ENCODE measurements at places on chromosomes 1 and 21.

DNA sequence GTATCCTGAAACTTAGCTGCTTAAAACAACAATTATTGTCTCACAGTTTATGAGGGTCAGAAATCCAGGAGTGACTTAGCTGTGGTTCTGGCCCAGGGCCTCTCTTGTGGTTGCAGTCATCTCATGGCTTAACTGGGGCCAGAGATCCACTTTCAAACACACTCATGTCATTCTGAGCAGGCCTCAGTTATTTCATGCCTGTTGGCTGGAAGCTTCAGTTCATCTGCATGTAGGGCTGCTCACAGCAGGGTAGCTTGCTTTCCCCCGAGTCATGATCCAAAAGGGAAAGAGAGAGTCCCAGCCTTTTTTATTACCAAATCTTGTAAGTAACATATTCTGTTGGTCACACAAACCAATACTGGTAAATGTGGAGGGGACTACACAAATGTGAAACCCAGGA is 96.6 kb upstream of the B3GALT2 start:
- no peak for DNase-seq

GRCh38 chr21:43603233-43603626 is 56.1 kb downstream of the HSF2BP start:
- DNase-seq, result no peak

GRCh38 chr21:43972850-43973633 is 39.1 kb upstream of the TRAPPC10 start:
- no peak for DNase-seq

DNA sequence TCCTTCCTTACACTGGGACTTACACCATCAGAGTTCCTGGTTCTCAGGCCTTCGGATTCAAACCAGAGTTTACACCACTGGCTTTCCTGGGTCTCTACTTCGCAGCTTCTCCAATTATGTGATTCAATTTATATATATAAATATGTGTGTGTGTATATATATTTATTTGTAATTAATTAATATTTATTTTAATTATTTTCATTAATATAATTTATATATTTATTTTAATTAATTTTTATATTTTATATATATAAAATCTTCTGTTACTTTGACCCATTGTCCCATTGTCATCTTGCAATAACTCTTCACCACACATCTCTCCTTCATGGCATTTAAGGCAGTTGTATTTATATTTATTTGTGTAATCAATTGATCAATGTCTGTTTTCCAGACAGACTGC is 28.4 kb upstream of the ST6GALNAC3 start:
- no peak for DNase-seq

GRCh38 chr1:107076841-107077240 is 20.4 kb downstream of the PRMT6 start:
- DNase-seq, result no peak

GRCh38 chr1:34984435-34984792 is 733 bp downstream of the TMEM35B start:
- DNase-seq, result no peak

DNA sequence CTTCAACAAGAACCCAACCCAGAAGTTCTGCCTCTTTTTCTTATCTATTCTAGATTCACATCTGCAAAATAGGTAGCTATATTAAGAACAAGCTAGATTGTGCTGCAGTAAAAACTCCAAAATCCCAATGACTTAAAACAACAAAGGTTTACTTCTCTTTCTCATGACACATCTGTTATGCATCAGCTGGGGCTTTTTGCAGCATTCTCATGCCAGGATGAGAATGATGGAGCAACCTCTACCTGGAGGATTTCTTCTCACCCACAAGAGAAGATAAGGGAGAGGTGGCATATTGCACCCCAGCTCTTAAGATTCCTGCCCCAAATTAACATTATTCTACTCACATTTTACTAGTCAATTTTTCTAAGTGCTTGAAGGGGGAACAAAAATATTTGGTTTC is 152.3 kb upstream of the SPAG17 start:
- DNase-seq, result no peak

DNA sequence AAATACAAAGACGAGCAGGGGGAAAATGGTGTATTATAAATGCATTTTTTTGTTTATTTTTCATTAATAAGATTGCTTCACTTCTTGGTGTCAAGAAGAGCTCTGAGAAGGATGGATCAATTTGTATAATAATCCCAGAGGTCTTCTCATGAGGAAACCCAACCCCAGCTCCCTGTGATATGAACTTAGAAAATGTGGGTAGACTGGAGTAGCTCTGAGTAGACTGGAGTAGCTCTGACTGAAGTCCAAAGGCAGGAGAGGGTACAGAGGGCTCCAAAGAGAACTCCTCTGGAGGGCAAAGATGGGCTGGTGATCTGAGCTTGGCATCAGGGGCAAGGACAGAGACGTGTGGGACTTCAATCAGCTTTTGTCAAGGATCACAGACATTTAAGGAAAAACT is 21.4 kb downstream of the CDCP2 start:
- DNase-seq, result no peak

GRCh38 chr1:70438529-70438928 is 27.5 kb downstream of the CTH start:
- DNase-seq, result no peak

- no peak for DNase-seq
Measured at GRCh38 chr1:42424201-42424600, 31.6 kb downstream of the ZMYND12 start.

- no peak for DNase-seq
Measured at GRCh38 chr1:4091996-4092395, 191.9 kb upstream of the C1orf174 start.

DNA sequence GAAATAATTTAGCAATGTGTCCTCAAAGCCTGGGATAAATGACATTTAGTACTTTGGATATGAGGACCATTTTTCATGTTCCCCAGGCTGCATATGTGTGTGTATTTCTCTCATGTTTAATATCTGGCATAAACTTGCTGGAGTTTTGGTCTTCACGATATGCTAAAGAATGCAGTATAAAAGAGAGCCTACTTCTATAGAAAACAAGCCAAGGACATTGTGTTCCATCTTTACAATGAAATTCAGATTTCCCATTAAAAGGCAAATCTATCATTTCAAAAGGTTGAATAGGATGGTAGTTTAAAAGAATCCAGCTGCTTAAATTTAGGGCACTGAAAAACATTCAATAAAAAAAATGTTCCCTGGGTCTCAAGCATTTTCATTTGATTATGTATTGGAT is 169.0 kb upstream of the C1orf105 start:
- no peak for DNase-seq

- DNase-seq, result peak; percentile 44
Measured at GRCh38 chr1:219174460-219175211, 958 bp downstream of the LYPLAL1 start.

DNA sequence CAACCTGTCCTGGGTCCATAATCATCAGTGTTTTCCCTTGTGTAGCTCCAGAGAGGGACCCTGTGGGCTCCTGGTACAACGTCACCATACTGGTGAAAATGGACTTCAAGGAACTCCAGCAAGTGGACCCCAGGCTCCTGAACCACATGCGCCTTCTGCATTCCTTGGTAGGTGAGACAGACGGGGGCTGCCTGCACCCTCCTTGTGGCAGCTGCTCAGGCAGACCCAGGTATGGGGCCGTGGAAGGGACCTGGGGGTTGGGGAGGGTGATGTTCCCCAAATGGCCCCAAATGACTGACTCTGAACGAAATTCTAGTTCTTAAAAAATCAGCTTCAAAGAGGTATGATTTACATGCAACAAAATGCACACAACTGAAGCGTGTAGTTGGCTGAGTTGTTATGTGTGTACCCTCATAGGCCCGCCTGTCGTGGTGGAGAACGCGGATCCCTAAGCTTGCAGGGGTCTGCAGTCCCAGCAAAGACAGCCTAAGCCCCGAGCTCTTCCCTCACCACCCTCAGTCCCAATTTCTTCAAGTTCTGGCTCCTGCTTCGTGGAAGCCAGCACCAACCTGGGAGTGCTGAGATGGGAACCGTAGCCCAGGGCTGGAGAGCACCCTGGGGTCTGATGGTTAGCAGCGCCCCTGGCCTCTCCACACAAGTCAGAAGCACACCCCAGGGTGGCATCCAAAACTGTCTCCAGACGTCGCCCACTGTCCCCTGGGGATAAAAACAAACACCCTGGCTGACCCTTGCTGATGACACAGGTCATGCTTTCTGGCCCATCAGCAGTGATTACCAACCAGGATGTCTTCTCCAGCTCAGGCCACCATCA is 14.3 kb downstream of the UMODL1 start:
- DNase-seq, result no peak

DNA sequence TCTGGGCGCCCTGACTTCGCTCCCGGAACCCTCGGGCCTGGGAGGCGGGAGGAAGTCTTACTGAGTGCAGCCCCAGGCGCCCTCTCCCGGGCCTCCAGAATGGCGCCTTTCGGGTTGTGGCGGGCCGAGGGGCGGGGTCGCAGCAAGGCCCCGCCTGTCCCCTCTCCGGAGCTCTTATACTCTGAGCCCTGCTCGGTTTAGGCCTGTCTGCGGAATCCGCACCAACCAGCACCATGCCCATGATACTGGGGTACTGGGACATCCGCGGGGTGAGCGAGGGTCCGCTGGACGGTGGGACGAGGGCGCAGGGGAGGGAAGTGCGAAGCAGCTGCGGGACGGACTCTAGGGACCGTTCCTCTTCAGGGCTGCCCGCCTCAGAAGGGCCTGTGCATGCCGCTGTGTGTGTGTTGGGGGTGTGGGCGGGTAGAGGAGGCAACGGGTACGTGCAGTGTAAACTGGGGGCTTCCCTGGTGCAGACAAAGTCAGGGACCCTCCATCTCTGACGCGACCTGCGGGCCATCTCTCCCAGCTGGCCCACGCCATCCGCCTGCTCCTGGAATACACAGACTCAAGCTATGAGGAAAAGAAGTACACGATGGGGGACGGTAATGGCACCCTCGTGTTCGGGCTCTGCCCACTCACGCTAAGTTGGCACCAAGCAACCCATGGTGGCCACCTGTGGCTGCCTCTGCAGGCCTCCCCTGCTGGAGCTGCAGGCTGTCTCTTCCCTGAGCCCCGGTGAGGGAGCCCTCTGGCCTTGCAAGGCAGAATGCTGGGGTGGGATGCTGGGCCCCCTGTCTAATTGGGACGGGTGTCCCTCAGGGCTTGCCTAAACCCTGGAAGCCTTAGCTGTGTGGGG is at the start of gene GSTM1:
Gene GSTM1, plus strand, starts transcription at position 177 of the 859 bp plus-strand sequence. Its CDS starts 57 bp downstream, at position 234.
- DNase-seq, result no peak

DNA sequence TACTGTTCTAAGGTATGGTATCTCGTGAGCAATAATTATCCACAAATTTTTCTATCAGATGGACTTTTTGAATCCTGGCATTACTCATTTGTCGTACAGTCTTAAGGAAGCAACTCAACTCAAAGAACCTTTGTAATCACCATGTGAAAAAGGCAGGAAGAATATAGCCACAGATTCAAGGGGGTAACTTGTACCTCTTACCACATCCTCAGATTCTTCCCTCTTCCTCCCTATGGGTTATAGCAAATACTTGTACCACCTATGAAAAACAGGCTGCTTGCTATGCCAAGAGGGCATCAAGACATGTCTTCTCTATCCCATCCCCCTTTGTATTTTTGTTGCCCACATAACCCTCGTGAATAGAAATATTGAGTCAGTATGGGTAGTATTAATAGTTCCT is 616.6 kb upstream of the USP24 start:
- no peak for DNase-seq

GRCh38 chr21:39453571-39454179 is 1.9 kb downstream of the SH3BGR start:
- DNase-seq, result no peak

DNA sequence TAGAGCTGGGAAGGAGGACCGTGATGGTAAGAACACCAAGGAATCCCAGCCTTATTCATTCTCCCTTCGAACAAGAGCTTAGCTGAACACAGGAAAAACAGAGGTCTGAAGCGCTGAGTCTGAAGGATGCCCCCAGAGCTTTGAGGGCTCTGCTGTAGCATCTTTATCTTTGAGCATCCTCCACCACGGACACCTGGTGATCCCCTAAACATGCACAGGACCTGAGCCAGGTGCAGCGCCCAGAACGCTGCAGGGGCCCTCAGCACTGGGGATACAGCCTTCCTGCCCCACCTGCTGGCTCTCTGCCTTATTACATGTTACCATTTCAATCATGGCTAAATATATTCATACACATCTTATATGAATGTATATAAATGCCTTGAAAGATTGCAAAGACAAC is 7.7 kb upstream of the GPATCH4 start:
- DNase-seq, result peak; percentile 67

DNA sequence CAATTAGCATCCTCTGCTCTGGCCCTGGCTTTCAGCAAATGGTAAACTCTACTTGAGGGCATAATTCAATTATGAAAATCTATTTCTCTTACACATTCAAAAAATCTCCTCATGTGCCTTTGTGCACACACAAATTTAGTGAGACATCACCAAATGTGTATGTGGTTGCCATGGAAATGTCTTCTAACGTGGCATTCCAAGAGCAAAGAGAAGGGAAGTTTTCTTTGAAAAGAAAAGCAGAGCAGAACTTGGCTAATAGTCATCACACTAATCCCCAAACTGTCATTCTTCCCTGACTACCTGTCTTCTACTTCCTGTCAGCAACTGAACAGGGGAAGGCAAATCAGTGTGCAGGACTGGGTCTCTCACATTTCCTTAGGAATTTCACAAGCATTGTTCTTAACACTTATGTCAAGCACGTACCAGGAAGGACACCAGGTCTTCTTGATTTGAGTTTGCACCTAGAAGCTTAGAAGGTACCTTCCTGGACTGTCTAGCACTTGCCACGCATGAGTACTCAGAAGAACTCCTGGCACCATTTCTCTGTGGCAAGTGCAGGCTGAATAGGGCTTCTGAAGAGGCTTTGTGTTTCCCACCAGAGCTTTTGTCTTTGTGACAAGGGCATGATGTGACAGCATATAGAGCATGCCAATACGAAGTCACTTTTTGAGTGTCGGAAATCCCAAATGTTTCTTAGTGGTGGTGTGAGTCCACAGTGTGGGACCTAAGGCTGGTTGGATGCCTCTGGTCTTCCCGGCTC is 32.3 kb downstream of the MAN1C1 start:
- DNase-seq, result no peak

DNA sequence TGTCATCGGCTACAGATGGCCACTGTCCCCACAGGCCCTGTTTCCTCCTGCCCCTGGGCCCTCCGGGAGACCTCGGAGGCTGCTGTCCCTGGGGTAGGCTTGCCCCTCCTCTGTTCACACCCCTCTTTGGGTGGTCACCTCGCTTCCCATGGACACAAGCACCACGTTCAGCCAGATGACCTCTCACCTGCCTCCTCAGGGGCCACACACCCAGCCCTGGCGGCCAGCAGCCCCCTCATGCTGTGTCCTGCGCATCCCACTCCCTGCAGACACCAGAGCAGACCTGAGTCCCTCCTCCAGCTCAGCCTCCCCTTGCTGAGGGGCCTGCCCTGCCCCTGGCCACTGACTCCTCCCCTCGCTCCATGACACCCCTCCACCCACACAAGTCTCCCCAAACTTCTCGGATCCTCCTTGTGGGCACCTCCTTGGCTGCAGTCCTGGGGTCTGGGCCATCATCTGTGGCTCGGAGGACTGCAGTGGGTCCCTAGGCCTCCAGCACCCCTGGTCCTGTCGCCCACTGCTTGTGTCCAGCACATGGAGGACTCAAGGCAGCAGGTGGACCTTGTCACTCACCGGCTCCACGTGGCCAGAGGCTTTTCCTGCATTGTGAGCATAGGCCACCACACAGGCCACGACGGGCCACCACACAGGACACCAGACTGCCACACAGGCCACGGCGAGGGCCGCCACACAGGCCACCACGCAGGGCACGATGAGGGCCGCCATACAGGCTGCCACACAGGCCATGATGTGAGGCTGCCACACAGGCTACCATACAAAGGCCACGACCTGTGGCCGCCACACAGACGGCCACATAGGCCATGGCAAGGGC is 51.1 kb downstream of the MORN1 start:
- DNase-seq, result no peak

All from CD4-positive, alpha-beta T cell treated with Interleukin-10 for 1 hour (primary cell).